ENCODE measurements at places on chromosomes 2 and 18. TPM values are rescaled to one million over a fixed set of nuclear protein-coding genes. Genes with fewer than 3 reads are reported as not detected.

DNA sequence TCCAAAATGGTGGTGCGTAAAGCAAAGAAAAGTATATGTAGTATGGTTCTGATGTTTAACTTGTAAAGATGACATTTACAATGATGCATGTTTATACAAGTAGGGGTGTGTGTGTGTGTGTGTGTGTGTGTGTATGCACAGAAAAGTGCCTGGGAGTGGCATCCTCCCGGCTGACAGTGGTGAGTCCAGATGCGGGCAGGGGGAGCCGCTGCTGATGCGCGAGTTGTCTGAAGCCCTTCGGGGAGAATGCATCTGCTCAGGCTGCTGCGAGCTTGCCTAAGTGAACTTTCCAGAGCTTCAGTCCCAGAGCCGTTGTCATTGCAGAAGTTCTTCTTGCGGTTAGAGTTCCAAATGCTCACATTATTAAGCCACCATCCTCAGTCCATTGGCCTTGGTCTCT is 429.7 kb upstream of the HS6ST1 start:
- no peak for DNase-seq
- H3K4me3 ChIP-seq: no peak overlapping the region
- H3K27me3 ChIP-seq: peaks cover 5% of the 10 kb centered on the region
- no peaks in the 10 kb centered on the region for H3K36me3 ChIP-seq

DNA sequence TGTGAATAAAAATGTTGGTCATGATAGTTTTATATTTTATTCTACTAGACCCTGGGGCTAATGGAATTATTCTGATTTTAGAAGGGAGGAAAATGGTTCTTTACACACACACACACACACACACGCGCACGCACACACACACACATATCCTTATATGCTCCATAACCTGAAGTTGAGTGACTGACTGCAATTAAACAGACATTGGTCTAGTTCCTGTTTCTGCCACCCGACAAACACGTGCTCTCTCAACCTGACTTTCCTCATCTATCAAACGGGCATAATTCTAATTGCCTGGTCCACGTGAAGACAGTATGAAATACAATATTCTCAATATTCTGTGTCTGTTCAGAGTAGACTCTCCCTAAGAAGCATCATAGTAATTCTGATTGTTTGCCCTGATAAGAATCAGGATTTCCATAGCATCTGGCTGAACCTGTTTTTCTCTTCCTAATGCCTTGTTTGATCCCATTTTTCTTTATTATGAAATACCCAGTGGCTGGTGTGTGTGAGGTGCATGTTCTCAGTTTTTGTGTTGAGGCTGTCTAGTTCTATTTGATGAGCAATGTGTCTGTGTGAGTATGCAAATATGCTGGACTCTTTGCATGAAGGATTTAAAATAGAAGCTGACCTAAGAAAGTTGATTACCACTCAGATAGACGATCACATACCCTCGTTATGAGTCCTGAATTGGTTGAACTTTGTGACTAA is 51.0 kb downstream of the SETBP1 start:
- no peak overlapping the region for H3K4me3 ChIP-seq
- H3K36me3 ChIP-seq: no peaks in the 10 kb centered on the region
- no peak for DNase-seq
- peaks cover 12% of the 10 kb centered on the region for H3K4me1 ChIP-seq

GRCh38 chr2:37869771-37870170 is 55.3 kb upstream of the RMDN2 start:
- H3K27me3 ChIP-seq: no peaks in the 10 kb centered on the region
- H3K4me1 ChIP-seq: no peaks in the 10 kb centered on the region
- H3K27ac ChIP-seq: no peak overlapping the region
- no peaks in the 10 kb centered on the region for H3K36me3 ChIP-seq

DNA sequence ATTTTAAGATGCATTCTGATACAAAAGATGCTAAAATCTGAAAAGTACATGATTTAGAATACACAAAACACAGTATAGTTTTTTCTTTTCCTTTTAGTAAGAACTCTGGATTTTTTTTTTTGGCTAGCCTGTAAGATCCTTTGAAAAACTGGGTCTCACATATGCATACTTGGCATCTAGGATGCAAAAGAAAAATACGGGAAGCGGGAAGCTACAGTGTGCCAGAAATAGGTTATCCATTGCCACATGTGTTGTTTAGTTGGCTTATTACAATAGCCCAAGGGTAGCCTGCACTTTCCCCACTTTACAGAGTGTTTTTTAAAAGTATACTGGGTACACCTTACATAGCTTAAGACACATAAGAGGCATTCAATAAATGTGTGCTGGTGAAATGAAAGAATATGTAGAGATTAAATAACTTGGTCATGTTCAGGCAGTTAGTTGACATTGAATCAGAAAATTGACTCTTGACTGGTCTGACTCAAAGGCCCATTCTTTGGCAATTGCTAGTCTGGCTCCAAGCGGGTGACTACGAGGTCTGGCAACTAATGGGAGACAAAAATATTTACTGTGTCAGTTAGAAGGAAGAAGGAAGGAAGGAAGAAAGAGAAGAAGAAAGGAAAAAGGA is 286.8 kb upstream of the TRIB2 start:
- DNase-seq: no peak
- H3K27me3 ChIP-seq: no peaks in the 10 kb centered on the region
- H3K36me3 ChIP-seq: no peaks in the 10 kb centered on the region
- no peak overlapping the region for H3K27ac ChIP-seq
- H3K4me1 ChIP-seq: peaks cover 17% of the 10 kb centered on the region

DNA sequence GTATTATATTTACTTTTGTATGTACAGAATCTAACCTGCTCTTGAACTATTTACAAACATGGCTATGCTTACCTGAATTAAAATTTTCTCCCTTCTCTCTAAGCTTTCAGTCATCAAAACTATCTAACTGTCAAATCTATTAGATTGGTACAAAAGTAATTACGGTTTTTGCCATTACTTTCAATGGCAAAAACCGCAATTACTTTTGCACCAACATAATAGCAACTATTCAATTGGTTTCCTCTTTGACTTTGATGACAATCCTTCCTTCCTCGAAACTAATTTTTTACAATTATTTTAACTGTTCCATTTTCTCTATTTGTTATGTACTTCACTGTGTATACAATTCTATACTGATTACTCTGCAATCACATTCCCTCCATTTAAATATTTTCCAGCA is 1019.4 kb upstream of the CDH2 start:
- no peaks in the 10 kb centered on the region for H3K36me3 ChIP-seq
- H3K27ac ChIP-seq: no peak overlapping the region
- H3K4me1 ChIP-seq: no peaks in the 10 kb centered on the region
- H3K27me3 ChIP-seq: no peaks in the 10 kb centered on the region
- DNase-seq: no peak

- H3K4me1 ChIP-seq: no peaks in the 10 kb centered on the region
- no peak for DNase-seq
- H3K27ac ChIP-seq: no peak overlapping the region
- no peaks in the 10 kb centered on the region for H3K36me3 ChIP-seq
Measured at GRCh38 chr18:28044036-28044435, 132.9 kb downstream of the CDH2 start.

The PTPN4 gene
- total RNA-seq: 102 TPM

The CD8B gene
- 1.1 TPM for total RNA-seq

GRCh38 chr2:52844701-52845423 is 922.7 kb upstream of the CHAC2 start:
- H3K4me3 ChIP-seq: no peak overlapping the region
- no peak overlapping the region for H3K27ac ChIP-seq
- H3K27me3 ChIP-seq: no peaks in the 10 kb centered on the region
- H3K4me1 ChIP-seq: no peaks in the 10 kb centered on the region
- DNase-seq: no peak
- no peaks in the 10 kb centered on the region for H3K36me3 ChIP-seq

- DNase-seq: no peak
- no peak overlapping the region for H3K27ac ChIP-seq
- no peaks in the 10 kb centered on the region for H3K27me3 ChIP-seq
- H3K4me3 ChIP-seq: no peak overlapping the region
- no peaks in the 10 kb centered on the region for H3K36me3 ChIP-seq
- H3K4me1 ChIP-seq: peaks cover 7% of the 10 kb centered on the region
Measured at GRCh38 chr2:144230448-144231085, 289.4 kb downstream of the ZEB2 start.

GRCh38 chr2:24874035-24874434 is 46.0 kb downstream of the ADCY3 start:
- H3K27ac ChIP-seq: no peak overlapping the region
- H3K4me3 ChIP-seq: no peak overlapping the region
- H3K36me3 ChIP-seq: peaks cover 18% of the 10 kb centered on the region
- no peak for DNase-seq
- no peaks in the 10 kb centered on the region for H3K27me3 ChIP-seq
- no peaks in the 10 kb centered on the region for H3K4me1 ChIP-seq

DNA sequence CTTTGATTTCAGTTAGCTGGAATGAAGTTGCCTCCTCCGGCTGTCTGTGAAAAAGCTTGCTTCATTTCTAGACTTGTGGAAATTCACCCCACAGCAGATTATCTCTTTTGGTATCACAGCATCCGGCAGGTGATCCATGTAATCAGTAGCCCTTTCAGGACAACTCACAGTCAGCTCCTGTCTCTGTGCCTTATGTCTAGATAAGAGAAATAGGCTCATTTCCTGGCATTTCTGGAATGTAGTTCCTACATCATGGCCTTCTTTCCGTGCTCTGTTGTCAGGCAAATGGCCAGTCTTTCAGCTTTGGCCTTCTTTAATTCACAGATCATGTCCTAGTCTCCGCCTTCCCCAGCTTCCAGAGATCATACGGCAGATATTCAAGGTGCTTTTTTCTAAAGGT is 455.4 kb downstream of the NUP35 start:
- no peak overlapping the region for H3K4me3 ChIP-seq
- H3K4me1 ChIP-seq: no peaks in the 10 kb centered on the region
- H3K27ac ChIP-seq: no peak overlapping the region

GRCh38 chr2:100242891-100243619 is 79.2 kb downstream of the LONRF2 start:
- H3K4me3 ChIP-seq: no peak overlapping the region
- H3K27me3 ChIP-seq: no peaks in the 10 kb centered on the region

DNA sequence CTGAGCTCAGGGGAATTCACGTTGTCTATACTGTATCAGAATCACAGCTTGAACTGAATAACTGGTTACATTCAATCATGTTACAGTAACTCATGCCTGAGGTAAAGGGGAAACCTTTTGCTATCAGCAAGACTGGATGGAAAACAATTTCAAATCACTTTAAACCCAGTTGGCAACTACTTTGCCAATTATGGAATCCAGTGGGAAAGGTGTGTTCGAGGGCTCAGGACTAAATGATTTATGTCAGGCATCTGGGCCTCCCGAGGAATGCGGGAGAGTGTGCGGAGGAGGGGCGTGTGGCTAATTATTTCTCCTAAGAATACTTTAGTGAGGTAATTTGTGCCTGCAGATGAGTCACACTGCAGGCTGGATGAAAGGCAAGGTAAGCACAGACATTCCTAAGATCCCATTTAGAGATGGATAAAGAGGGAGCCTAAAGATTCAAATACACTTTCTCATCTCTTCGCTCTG is 100.1 kb downstream of the HRH4 start:
- DNase-seq: no peak
- no peaks in the 10 kb centered on the region for H3K4me1 ChIP-seq
- no peaks in the 10 kb centered on the region for H3K27me3 ChIP-seq
- no peak overlapping the region for H3K27ac ChIP-seq
- no peak overlapping the region for H3K4me3 ChIP-seq

DNA sequence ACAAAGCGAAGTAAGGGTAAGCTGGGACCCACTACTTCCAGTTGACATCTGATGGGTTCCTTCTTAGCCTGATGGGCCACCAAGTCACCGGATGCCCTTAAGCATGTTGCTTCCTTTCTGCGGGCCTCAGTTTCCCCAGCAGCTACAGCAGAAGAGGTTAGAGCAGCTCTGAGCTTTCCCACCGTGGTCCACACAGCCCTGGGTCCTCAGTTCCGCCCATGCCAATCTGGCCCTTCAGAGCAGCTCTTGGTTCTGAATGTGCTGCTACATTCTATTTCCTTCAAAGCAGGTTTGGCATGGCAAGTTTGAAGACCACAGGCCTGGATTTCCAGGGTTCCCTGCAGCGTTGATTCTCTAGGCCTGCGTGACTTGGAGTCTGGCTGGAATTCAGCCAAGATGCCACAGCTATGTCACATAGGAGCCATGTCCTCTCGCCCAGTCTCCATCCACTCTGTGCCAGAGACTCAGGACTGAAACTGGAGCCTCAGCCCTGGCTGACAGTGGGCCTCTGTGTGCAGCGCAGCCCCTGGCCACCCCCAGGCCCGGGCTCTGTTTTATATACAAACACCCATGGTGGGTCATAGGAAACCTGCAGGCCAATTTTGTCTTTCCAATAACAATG is 79.6 kb downstream of the TFCP2L1 start:
- H3K27ac ChIP-seq: no peak overlapping the region
- H3K36me3 ChIP-seq: no peaks in the 10 kb centered on the region
- no peaks in the 10 kb centered on the region for H3K4me1 ChIP-seq
- no peak for DNase-seq

The ZNF385B gene
- total RNA-seq: not detected

DNA sequence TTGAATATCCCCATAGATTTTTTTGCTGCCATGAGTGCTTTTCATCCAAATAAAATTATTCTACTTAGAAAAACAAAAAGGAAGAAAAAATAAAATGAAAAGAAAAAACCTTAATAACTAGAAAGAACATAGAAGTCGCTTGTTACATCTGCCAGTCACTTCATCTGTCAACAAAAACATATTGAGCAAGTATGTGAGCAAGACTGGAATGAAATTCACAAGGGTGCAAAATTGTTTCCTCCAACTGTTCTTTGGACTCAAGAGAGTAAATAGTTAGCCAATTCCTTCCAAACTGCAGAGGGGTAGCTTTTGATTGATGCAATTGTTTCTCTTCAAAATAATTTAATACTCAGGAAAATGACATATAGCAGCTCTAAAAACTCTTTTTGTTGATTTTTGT is 336.3 kb upstream of the CDH7 start:
- H3K27me3 ChIP-seq: no peaks in the 10 kb centered on the region
- no peak for DNase-seq
- no peaks in the 10 kb centered on the region for H3K36me3 ChIP-seq
- no peak overlapping the region for H3K4me3 ChIP-seq

DNA sequence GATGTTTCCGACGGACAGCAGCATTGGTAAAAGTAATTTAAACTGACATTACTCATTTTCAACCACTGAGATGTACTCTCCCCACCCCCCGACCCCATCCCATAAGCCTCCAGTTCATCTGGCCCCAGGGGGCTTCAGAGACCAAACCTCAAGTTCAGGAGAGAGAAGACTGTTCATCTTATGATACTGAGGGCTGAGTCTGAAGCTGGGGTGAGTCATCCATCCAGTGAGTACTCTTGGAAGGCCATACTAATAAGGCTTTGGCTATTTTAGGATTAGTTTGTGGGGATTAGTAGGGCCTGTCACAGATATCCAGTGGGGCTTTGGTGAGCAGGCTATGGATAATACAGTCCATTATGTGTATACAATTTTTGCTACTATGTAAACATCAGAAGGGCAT is 125.3 kb upstream of the APCDD1 start:
- no peaks in the 10 kb centered on the region for H3K4me1 ChIP-seq
- H3K27ac ChIP-seq: no peak overlapping the region
- DNase-seq: no peak
- H3K27me3 ChIP-seq: no peaks in the 10 kb centered on the region
- H3K36me3 ChIP-seq: no peaks in the 10 kb centered on the region

DNA sequence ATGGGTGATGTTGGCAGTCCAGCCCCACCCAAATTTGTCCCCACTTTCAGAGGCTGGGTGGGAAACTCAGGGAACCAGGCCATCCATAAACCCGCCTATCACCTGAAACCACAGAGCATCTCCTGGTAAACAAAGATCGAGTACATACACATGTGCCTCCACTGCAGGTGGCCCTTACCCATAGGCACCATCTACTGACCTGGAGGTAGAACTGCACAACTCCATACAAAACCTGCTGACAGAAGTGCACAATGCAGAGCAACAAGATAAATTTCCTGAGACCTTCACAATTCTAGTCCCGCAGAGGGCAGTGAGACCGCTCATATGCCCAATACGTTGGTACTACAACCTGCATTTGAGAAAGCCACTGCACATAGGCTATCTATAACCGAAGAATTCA is 856.3 kb downstream of the SUCLG1 start:
- H3K27me3 ChIP-seq: no peaks in the 10 kb centered on the region
- DNase-seq: no peak
- no peak overlapping the region for H3K27ac ChIP-seq
- H3K36me3 ChIP-seq: no peaks in the 10 kb centered on the region
- no peak overlapping the region for H3K4me3 ChIP-seq
